Ovary (tissue), 10 donors: ENCODE measurements at places on chromosomes 2 and 18. TPM values are rescaled to one million over a fixed set of nuclear protein-coding genes. Genes with fewer than 3 reads are reported as not detected.

- no peak overlapping the region for H3K27ac ChIP-seq
- no peaks in the 10 kb centered on the region for H3K4me1 ChIP-seq
- peak; percentile 52 for DNase-seq
- no peaks in the 10 kb centered on the region for H3K27me3 ChIP-seq
- no peak overlapping the region for H3K4me3 ChIP-seq
Measured at GRCh38 chr18:25896178-25896780, 194.1 kb downstream of the SS18 start.

DNA sequence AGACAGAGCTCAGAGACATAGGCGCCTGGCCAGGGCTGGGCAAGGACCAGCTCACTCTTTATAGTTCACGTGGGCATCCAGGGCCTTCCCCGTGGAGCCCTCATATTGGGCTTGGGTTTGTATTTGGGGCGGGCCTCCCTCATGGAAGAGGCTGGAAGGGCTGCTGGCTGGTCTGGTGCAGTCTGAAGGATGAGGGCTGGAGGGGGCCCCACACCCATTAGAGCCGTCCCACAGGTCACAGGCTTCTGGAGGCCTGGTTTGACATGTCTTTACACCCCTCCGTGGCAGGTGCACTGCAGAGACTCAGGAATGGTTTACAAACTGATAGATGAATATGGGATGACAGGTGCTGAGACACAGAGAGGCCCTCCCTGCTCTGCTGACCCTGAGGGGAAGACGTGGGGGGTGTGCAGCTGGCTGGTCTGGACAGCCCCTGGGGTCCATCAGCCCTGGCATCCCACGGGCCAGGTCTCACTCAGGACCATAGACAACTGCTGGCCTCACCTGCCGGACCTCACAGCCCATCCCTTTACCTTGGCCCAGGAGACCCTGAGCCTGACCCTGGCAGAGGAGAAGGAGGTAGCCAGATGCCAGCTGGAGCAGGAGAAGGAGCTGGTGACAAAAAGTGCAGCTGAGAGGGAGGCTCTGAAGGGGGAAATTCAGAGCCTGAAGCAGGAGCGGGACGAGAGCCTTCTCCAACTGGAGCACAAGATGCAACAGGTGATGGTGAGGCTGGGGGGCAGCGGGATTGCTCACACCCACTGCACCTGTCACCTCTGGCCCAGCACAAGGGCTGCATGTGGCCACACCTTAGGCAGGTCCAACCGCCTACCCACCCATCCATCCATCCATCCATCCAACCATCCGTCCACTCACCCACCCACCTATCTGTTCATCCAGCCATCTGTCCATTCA, 43.9 kb downstream of the CROCC2 start:
- no peaks in the 10 kb centered on the region for H3K36me3 ChIP-seq
- DNase-seq = no peak
- H3K4me1 ChIP-seq = no peaks in the 10 kb centered on the region
- H3K27ac ChIP-seq = no peak overlapping the region

GRCh38 chr2:1486670-1487069, 73.4 kb downstream of the TPO start:
- no peaks in the 10 kb centered on the region for H3K27me3 ChIP-seq
- no peaks in the 10 kb centered on the region for H3K4me1 ChIP-seq
- H3K36me3 ChIP-seq = no peaks in the 10 kb centered on the region

DNA sequence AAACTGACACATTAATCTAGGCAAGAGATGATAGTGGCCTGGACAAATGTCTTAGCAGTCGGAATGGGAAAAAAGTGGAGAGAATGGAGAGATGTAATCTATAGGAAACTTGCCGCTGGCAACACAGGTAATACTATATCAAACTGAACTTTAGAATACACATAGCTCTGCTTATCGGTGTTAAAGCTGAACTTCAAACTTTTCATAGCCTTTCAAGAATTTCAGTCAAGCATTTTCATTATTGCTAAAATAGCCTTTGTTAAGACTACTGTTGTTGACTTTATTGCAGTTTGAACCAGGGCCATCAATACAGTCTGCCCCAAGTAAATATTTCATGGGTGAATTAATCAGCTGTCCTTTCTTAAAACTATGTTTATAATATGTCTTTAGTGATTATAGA, 12.9 kb upstream of the CHST9 start:
- H3K27ac ChIP-seq = no peak overlapping the region
- H3K4me3 ChIP-seq = no peak overlapping the region
- DNase-seq = no peak

Gene IL36A
- not detected for total RNA-seq
